ENCODE measurements at places on chromosomes 11 and 22. TPM values are rescaled to one million over a fixed set of nuclear protein-coding genes. Genes with fewer than 3 reads are reported as not detected.

The DMC1 gene
- total RNA-seq: 14.4 TPM

The FJX1 gene
- 1.1 TPM for total RNA-seq

The RASD2 gene
- total RNA-seq: not detected

The OR2D2 gene
- total RNA-seq: not detected

The APOA4 gene
- not detected for total RNA-seq

The CHRDL2 gene
- total RNA-seq: not detected

The GLB1L3 gene
- total RNA-seq: 4.8 TPM

The DEUP1 gene
- not detected for total RNA-seq

The PANX3 gene
- total RNA-seq: not detected

The MYEOV gene
- total RNA-seq: 0.23 TPM

The SLC22A8 gene
- not detected for total RNA-seq

The SYT12 gene
- not detected for total RNA-seq

The CCDC89 gene
- not detected for total RNA-seq

The SOX10 gene
- total RNA-seq: not detected

The SLC5A4 gene
- not detected for total RNA-seq

The PGA3 gene
- not detected for total RNA-seq

The MFRP gene
- total RNA-seq: not detected

The YPEL4 gene
- not detected for total RNA-seq

The MS4A14 gene
- not detected for total RNA-seq

The NEU3 gene
- total RNA-seq: 15.6 TPM

The MUC6 gene
- not detected for total RNA-seq

The DGAT2 gene
- 4.9 TPM for total RNA-seq

The SHANK2 gene
- not detected for total RNA-seq

The MTCH2 gene
- 147 TPM for total RNA-seq

The DCHS1 gene
- 0.40 TPM for total RNA-seq

The LGALS12 gene
- not detected for total RNA-seq

The PITPNB gene
- total RNA-seq: 150 TPM

The FAM181B gene
- not detected for total RNA-seq

The PDE2A gene
- 0.29 TPM for total RNA-seq
